K562 (cell line): ENCODE measurements at places on chromosomes 7 and 10.
A peak's percentile ranks its signal among the peaks of the same experiment; 100 is the strongest.

GRCh38 chr7:2641406-2642393 is 9.9 kb downstream of the TTYH3 start:
- no peak for DNase-seq

DNA sequence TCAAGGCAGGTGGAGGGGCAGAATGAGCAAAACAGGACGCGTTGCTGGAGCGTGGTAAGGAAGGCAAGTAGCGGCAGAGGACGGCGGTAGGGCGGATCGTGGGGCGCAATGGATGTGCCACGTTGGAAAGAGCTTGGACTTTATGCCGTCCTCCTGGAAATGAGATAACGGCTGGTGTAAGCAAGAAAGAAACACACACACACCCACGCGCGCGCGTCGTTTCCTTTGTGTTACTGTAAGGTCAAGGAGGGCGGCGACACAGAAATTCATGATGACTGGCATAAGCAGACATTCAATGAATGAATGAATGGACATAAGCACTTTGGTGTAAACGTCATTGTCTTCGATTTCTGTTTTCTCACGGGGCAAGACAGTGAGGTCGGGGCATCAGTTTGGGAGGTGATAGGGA is 683 bp upstream of the ENTPD7 start:
- peak; percentile 23 for DNase-seq

DNA sequence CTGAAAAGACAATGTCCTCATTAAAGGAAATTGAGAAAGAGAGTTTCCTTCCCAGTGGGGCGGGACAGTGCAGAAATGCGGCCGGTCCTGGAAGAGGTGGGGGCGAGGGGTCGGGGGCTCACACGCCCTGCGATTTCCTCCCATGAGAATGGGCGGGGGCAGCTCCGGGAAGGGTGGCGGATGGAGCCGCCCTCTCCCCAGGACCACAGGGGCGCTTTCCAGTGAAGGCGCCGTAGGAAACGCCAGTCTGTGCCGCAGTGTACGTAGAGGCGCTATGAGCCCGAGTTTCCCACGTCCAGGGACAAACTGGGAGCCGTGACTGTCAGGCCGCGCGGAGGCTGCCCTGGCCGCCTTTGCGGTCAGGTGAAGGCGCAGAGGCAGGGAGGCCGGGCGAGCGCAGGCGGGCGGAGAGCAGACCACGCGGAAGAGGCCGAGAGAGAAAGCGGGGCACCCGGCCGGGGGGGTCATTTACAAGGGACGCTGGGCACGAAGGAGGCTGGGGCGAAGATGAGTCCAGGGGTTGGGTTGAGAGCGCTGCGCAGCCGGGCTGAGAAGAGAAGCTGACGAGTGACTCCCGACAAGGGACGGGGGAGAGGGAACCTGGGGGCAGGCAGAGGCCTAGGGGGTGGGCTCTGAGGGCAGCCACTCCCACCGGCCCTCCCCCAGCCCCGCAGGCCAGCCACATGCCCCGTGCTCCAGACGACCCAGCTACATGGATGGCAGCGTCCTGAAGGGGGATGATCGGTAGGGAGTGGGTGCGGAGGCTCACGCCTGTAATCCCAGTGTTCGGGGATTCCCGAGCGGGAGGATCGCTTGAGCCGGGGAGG is 45.0 kb downstream of the ALOX5 start:
- DNase-seq: no peak

DNA sequence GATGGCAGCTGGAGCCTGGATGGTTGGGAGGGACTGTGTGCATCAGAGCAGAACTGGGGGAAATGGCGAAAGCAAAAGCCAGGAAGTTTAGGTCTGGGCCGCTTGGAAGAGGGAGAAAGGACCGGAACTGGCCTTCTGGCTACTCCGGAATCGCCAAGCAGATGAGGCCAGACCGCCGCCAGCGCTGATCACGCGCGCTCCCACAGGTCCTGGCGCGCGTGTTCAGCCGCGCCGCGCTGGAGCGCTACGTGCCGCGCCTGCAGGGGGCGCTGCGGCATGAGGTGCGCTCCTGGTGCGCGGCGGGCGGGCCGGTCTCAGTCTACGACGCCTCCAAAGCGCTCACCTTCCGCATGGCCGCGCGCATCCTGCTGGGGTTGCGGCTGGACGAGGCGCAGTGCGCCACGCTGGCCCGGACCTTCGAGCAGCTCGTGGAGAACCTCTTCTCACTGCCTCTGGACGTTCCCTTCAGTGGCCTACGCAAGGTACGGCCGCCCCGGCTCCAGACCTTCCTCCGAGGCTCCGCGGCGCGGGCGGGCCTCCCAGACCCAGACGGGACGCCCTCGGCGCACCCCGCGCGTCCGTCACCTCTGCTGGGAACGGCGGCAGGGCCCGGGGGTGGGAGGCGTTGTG is 2.0 kb downstream of the CYP26C1 start:
- DNase-seq: no peak

GRCh38 chr10:114801411-114801813 is 20.2 kb upstream of the FHIP2A start:
- no peak for DNase-seq

GRCh38 chr7:55574051-55574717 is 1.9 kb upstream of the VOPP1 start:
- DNase-seq: no peak

- no peak for DNase-seq
Measured at GRCh38 chr7:50564640-50565558, at the start of gene DDC. Gene DDC (minus strand): TSS chr7:50565405. CDS start chr7:50544085, 21,320 bp downstream.

DNA sequence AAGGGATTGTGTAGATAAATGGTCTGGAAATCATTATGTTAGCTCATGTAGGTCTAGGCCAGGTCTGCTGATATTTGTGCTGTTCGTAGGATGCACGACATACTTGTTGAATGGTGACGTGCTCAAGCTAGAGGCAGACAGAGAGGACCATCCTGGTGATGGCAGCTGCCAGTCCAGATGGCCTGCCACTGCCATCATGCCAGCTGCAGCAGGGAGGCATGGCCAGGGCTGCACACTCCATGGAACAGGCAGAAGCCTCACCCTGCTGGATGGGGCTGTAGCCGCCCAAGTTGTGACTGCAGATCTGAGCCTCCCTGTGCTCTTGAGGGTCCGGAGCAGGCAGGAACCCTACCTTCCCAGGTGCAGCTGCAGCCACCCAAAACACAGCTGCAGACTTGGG is 80.3 kb downstream of the SPDYE5 start:
- no peak for DNase-seq
